ENCODE measurements at places on chromosomes 12 and 14.

- no peak overlapping the region for H3K4me3 ChIP-seq
- no peaks in the 10 kb centered on the region for H3K36me3 ChIP-seq
- no peaks in the 10 kb centered on the region for H3K27me3 ChIP-seq
- H3K27ac ChIP-seq, result no peak overlapping the region
- DNase-seq, result no peak
Measured at GRCh38 chr14:28751467-28752058, 15.0 kb upstream of the FOXG1 start.

GRCh38 chr14:96576359-96576758, 74.2 kb downstream of the PAPOLA start:
- no peaks in the 10 kb centered on the region for H3K27me3 ChIP-seq
- no peak overlapping the region for H3K27ac ChIP-seq
- peaks cover 4% of the 10 kb centered on the region for H3K4me1 ChIP-seq
- no peaks in the 10 kb centered on the region for H3K36me3 ChIP-seq
- H3K4me3 ChIP-seq, result no peak overlapping the region

DNA sequence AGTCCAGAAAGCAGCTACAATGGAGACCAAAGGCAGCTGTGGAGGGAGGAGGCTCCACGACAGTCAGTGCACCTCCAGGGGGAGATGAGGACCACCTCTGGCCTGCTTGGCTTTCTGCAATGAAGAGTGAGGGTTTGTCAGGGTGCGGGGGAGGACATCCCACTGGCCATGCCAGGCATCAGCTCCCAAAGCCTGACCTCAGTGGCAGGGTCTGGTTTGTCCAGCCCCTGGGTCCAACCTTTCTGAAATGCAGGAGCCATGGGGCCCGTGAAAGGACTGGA, 35.2 kb downstream of the SLC6A12 start:
- H3K4me3 ChIP-seq, result no peak overlapping the region
- H3K27ac ChIP-seq, result no peak overlapping the region
- no peak for DNase-seq

DNA sequence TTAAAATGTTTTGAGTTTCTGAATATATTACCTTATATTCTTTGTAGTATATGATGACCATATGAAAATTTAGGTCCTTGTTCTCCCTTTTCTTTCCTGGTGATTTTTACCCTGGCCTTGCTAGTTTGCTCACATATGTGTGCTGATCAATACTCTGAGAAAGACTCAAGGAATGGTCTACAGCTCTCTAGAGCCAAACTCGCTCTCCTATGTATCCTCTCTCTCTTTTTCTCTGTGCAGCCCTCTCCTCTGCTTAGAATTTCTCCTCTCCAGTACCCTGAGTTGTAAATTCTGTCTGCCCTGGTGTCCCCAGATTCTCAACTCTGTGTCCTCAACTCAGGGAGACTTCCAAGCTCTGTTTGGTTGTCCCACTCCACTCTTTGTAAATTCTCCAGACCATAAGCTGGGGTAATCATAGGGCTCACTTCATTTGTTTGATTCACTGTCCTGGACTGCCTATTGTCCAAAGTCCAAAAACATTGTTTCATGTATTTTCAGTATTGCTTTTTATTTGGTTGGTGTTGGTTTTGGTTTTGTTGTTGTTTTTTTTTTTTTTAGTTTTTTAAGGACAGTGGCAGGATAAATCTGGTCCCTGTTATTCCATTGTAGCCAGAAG, 41.0 kb downstream of the FOXA1 start:
- no peaks in the 10 kb centered on the region for H3K27me3 ChIP-seq
- peaks cover 6% of the 10 kb centered on the region for H3K36me3 ChIP-seq
- H3K4me3 ChIP-seq, result no peak overlapping the region
- no peaks in the 10 kb centered on the region for H3K4me1 ChIP-seq
- DNase-seq, result no peak
- H3K27ac ChIP-seq, result no peak overlapping the region

DNA sequence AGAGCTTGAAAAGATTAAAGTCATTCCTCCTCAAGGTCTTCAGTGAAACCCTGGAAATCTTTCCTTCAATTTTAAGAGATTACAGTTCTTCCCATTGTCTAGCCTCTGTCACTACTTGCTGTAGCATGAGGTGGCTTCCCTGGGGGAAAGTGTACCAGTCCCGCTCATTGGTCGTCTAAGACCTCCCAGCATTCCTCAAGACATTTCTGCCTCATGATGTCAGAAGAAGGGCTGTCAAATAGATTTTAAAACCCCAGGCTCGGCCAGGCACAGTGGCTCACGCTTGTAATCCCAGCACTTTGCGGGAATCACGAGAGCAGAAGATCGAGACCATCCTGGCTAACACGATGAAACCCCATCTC, 46.7 kb downstream of the SMUG1 start:
- peak overlapping the region; percentile 21 for H3K4me3 ChIP-seq
- no peaks in the 10 kb centered on the region for H3K36me3 ChIP-seq
- DNase-seq, result no peak
- peak overlapping the region; percentile 86 for H3K27ac ChIP-seq
- no peaks in the 10 kb centered on the region for H3K4me1 ChIP-seq

GRCh38 chr12:2429032-2429431, 365.7 kb upstream of the FKBP4 start:
- H3K27ac ChIP-seq, result no peak overlapping the region
- DNase-seq, result no peak
